ENCODE measurements at places on chromosomes 1 and 21.

DNA sequence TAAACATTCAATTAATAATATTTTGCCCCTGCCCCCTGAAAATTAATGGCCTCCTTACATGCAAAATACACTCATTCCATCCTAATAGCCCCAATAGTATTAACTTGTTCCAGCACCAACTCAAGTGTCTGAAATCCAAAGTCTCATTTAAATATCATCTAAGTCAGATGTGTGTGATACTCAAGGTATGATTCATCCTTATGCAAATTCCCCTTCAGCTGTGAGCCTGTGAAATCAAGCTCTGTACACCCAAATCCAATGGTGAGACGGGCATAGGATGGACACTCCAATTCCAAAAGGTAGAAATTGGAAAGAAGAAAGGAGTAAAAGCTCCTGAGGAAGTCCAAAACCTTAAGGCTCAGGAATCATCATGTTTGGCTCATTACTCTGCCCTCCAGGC lies 83.5 kb downstream of the HHAT start:
- no peak for DNase-seq

DNA sequence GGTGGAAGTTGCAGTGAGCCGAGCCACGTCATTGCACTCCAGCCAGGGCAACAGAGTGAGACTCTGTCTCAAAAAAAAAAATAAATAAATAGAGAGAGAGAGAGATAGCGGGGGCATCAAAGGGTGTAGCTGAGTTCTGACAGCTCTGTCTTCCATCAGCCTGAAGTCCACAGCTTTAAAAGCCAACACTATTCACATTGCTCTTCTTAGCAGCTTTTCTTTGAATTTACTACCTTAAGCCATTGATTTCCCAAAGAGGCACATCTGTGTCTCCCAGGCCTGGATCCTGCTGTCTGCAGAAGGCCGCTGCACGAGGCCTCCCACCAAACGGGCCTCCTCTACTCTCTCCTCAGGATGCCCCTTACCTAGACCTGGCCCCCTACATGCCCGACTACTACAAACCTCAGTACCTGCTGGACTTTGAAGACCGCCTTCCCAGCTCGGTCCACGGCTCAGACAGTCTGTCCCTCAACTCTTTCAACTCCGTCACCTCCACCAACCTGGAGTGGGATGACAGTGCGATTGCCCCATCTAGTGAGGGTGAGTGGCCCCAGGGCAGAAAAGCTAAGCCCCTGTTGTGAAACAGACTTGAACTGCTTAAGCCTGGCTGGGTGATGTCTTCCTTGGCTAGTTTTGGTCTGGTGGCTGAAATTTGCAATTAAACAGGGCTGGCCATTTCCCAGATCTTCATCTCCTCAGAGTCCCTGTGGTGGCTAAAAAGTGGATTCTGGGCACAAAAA lies 16.5 kb upstream of the SLC25A34 start:
- DNase-seq, result no peak

DNA sequence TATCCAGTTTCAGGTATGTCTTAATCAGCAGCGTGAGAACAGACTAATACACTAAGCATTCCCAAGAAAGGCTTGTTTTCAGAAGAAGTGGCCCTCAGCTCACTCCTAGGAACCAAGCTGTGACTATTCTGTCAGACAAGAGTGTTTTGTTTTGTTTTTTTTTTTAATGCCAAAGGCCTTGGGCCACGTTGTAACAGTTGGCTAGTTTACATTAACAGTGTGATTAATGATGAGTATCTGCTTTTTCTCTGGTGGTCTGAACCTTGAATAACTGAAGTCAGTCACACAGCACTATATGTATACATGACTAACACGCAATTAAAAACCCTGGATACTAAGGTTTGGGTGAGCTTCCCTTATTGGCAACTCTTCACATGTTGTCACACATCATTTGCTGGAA lies 21.9 kb downstream of the DPYD start:
- no peak for DNase-seq

DNA sequence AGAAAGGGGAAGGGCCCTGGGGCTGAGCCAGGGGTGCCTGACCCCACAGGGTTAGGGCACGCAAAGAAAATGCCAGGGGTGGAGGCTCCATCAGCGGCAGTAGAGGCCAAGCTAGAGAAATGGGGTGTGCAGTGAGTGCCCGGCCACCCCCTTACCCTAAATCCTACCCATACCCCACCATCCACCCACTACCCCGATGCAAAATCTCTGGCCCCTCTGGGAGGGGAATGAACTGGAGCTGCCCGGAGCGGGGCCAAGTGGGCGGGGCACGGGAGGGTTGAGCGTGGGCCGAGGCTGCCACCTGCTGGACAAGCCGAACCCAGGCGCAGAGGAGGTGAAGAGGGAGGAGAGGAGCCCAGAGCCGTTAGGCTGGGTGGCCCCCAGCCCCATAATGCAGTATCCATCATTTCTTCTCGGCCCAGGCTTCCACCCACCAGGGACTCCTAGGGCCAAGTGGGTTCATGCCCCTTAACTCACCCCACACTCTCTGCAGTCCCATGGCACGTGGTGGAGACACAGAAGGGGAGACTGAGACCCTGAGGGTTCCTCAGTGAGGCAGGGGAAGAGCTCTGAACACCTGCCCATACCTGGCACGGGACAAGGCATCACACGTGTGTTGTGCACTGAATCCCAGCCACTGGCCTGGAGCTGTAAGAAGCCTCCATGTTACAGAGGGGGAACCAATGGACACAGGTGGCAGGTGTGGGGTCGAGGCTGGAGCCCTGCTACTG lies 1.4 kb upstream of the C1QC start:
- peak; percentile 43 for DNase-seq

Measured in activated CD8-positive, alpha-beta memory T cell treated with anti-CD3 and anti-CD28 coated beads for 48 hours (primary cell).